ENCODE measurements at places on chromosomes 7 and 10.

- no peak overlapping the region for H3K4me3 ChIP-seq
- no peaks in the 10 kb centered on the region for H3K36me3 ChIP-seq
- no peaks in the 10 kb centered on the region for H3K27me3 ChIP-seq
Observed at GRCh38 chr10:73967022-73967429, 30.9 kb upstream of the VCL start.

- H3K36me3 ChIP-seq = no peaks in the 10 kb centered on the region
- no peak overlapping the region for H3K27ac ChIP-seq
- no peak overlapping the region for H3K4me3 ChIP-seq
- no peaks in the 10 kb centered on the region for H3K4me1 ChIP-seq
- no peaks in the 10 kb centered on the region for H3K27me3 ChIP-seq
- no peak for DNase-seq
Observed at GRCh38 chr10:70765794-70766594, 19.2 kb downstream of the TBATA start.

- no peaks in the 10 kb centered on the region for H3K4me1 ChIP-seq
- H3K4me3 ChIP-seq = no peak overlapping the region
- peak overlapping the region; percentile 23 for H3K27ac ChIP-seq
- DNase-seq = no peak
- peaks cover 29% of the 10 kb centered on the region for H3K36me3 ChIP-seq
Observed at GRCh38 chr10:30039567-30039966, 19.8 kb downstream of the JCAD start.

DNA sequence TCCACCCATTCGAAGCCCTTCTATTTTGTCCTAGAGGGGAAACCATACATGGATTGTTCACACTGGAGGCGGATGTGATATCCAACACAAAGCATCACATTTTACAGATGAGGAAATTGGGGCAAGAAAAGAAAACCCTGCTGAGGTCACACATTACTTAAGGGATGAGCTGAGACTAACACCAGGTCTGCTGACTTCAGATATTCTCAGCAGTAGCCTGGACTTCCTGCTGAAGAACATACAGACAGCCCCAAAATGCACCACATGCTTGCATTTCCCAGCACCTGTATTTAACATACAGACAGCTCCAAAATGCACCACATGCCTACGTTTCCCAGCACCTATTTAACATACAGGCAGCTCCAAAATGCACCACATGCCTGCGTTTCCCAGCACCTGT is 11.2 kb downstream of the GIMAP5 start:
- no peaks in the 10 kb centered on the region for H3K4me1 ChIP-seq
- DNase-seq = no peak
- no peaks in the 10 kb centered on the region for H3K36me3 ChIP-seq

DNA sequence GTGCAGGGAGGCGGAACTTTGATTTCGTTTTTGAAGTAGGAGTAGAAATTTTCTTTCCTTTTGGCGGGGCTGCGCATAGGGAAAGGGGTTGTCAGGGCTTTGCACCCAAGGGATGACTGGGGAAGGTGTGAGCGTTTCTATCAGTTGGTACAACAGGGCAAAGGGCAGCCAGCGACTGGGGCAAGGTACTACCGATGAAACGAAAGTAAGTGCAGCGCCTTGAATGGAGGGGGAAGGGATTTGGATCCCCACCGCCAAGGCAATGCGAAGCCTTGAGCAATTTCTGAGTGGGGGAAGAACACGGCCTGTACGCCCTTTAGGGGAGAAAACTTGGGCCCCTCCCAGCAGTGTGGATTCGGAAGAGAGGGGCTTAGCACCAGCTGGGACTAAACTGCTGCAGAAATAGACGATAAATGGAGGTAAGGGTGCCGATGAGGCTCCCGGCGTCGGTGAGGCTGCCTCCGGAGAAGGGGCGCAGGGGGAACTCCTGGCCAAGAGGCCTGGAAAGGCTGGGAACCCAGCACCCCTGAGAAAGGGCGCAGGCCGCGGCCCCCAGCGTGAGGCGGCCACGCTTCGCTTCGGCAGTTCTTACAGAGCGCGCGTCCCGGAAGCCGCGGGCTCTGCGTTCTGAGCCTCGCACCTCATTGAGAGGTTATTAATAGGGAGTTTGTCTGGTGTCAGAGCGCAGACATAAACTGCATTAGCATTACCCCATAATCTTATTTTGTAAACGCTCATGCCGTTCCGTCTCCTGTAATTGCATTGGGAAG is 10.0 kb upstream of the TLX1 start:
- peak overlapping the region; percentile 70 for H3K4me3 ChIP-seq
- H3K4me1 ChIP-seq = no peaks in the 10 kb centered on the region
- no peak for DNase-seq
- H3K27me3 ChIP-seq = peaks cover 8% of the 10 kb centered on the region
- H3K36me3 ChIP-seq = no peaks in the 10 kb centered on the region

DNA sequence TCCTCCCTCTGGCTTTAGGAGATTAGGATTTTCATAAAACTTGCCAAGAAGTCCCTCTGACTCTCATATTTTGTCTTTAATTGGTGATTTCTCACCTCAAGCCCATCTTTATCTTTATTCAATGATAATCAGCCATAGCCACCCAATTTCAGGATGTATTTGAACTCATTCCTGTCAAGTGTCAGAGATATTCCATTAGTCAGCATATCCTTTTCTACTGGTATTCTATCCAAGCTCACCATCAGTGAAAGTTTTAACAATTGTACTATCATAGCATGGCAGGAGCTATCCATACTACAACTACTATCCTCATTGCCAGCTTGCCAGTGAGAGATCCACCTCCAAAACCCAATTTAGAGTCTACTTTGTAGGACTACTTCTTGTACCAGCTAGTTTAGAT is 114.6 kb downstream of the GNAI1 start:
- no peaks in the 10 kb centered on the region for H3K27me3 ChIP-seq
- H3K4me1 ChIP-seq = no peaks in the 10 kb centered on the region
- H3K36me3 ChIP-seq = no peaks in the 10 kb centered on the region

GRCh38 chr7:67894746-67895145 is 898.1 kb downstream of the TYW1 start:
- no peaks in the 10 kb centered on the region for H3K4me1 ChIP-seq
- H3K4me3 ChIP-seq = no peak overlapping the region
- no peak overlapping the region for H3K27ac ChIP-seq
- DNase-seq = no peak

DNA sequence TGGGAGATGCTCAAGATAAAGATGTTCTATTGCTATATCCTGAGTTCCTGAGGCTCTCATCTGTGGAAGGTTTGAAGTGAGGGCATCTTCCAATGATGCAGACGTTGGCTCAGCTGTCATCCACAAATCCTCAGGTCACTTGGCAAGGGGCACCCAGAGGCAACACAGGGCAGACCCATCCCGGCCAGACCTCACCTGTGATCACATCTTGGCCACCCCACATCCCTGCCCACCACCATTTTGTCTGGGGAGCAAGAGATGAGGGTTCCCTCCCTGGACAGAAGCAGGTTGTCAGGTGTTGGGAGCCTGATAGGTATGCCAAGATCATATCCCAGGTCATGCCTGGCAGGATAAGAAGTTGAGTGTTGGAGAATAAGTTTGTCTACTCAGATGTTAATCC is 918.2 kb upstream of the ZNF722 start:
- no peaks in the 10 kb centered on the region for H3K4me1 ChIP-seq
- H3K36me3 ChIP-seq = no peaks in the 10 kb centered on the region
- no peak overlapping the region for H3K27ac ChIP-seq
- no peak overlapping the region for H3K4me3 ChIP-seq
- DNase-seq = no peak

DNA sequence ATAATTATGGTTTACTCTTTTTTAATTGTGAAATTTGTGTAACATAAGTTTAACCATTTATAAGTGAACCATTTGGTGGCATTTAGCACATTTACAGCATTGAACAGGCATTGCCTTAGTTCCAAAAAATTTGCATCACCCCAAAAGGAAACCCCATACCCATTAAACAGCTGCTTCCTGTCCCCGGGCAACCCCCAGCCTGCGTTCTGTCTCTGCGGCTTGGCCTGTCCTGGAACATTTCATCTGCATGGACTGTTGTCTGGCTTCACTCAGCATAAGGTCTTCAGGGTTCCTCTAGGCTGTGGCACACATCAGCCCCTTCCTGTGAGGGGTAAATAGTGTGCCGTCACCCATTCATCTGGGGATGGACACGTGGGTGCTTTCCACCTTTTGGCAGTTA is 6.9 kb downstream of the RET start:
- H3K27ac ChIP-seq = no peak overlapping the region
- H3K36me3 ChIP-seq = no peaks in the 10 kb centered on the region
- H3K4me3 ChIP-seq = no peak overlapping the region
- H3K4me1 ChIP-seq = no peaks in the 10 kb centered on the region

DNA sequence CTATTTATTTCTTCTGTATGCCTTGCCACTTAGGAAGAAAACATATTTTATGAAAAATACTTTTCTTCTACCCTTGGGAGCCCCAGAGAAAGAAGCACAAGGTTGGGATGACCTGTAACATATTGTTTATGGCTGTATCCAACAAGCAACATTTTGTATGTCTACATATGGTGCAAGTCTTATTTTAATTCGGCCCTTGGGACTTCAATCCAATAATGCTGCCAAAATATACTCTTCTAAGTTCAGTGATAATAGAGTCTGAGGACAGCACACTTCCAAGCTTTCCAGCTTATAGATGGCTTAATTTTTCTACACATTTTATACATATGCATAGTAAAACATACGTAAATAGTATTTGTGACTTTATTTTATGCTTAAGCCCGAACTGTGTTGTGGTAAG is 318.5 kb upstream of the SEMA3A start:
- no peaks in the 10 kb centered on the region for H3K36me3 ChIP-seq
- H3K4me1 ChIP-seq = no peaks in the 10 kb centered on the region
- no peaks in the 10 kb centered on the region for H3K27me3 ChIP-seq
- no peak for DNase-seq
- H3K4me3 ChIP-seq = no peak overlapping the region
- H3K27ac ChIP-seq = no peak overlapping the region

DNA sequence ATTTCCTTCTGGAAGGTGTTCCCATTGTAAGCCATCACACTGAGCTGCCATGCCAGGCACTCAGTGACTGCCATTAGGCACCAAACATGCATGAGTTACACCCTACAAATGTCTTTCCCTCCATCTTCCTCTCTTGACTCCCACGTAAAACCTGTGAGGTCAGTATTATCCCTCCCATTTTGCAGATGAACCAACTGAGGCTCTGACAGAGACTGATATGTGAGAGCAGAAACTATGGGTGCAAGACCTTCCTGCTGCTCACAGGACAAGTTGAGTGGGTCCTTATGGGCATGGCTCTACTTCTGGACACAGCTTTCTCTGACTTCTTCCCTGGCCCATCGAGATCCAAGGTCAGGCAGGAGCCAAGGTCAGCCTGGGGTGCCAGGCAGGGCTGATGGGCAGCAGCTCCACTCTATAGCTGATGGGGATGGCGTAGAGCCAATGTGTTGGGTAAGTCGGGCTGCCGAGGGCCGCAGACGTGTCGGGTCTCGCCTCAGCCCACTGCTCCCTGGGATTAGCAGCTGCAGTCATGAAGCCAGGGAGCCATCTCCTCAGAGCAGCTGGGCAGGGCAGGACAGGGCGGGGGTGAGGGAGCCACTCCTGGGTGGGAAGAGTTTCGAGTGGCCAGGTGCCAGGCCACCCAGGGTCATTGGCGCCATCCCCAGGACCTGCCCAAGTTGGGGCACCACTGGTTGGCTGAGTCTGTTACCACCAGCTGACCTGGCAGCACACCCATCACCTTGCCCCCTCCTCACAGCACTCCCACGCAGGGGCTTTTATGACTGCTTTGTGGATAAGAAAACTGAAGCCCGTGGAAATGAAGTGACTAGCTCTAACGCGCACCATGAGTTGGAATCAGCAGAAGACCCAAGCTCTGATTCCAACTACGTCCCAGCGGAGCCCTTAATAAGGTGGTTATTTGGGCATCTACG is 117.8 kb upstream of the ZMIZ1 start:
- no peaks in the 10 kb centered on the region for H3K36me3 ChIP-seq
- no peak for DNase-seq
- H3K27ac ChIP-seq = no peak overlapping the region
- H3K4me1 ChIP-seq = no peaks in the 10 kb centered on the region

DNA sequence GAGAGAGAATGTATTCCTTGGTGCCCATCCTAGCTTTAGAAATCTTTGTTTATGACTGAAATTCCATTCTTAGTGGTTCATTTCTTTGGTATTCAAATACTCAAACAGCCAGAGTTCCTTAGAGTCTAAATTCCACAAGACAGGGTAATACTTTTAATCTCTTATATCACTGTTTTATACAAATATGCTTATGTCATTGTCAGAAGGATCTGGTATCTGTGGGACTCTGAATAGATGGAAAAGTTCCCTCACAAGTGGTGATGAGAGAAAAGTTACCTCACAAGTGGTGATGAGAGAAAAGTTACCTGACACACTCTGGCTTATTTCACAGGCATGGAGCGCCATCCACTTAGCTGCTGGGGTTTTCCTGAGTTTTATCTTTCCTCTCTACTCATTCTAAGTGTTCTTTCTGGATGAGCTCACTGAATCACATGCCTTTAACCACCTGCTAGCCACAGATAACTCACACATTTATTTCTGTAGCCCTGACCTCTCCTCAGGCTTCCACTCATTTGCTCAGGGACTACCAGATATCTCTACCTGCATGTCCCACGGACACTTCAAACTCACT is 784.0 kb downstream of the SUGCT start:
- peaks cover 8% of the 10 kb centered on the region for H3K4me1 ChIP-seq
- H3K4me3 ChIP-seq = no peak overlapping the region
- H3K27me3 ChIP-seq = no peaks in the 10 kb centered on the region
- no peaks in the 10 kb centered on the region for H3K36me3 ChIP-seq
- peak overlapping the region; percentile 46 for H3K27ac ChIP-seq

DNA sequence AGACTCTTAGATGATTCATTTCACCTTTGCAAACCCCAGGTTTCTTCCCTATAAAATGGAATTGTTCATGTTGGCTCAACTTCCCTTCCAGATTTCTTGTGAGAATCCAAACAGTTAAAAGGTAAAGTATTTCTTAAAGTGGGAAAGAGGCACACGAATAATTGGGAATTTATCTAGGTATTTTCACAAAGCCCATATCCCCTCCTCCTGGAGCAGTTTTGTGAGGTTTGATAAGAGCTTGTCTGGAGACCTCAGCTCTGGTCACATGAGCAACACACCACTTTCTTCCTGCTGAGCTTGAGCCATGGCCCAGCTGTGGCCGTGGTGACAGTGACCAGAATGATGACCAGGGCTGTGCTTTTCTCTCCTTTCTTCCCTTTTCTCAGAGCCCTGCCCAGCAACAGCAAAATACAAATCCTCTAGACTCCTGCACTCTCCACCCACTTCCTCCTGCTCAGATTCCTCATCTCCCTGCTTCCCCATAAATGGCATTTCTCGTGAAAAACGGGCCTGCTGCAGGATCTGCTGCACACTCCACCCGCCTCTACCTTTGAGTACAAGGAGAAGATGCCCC is 87.7 kb downstream of the PIK3CG start:
- no peaks in the 10 kb centered on the region for H3K4me1 ChIP-seq
- DNase-seq = peak; percentile 73
